Urothelium cell line (cell line): ENCODE measurements at places on chromosomes 3 and 15.

DNA sequence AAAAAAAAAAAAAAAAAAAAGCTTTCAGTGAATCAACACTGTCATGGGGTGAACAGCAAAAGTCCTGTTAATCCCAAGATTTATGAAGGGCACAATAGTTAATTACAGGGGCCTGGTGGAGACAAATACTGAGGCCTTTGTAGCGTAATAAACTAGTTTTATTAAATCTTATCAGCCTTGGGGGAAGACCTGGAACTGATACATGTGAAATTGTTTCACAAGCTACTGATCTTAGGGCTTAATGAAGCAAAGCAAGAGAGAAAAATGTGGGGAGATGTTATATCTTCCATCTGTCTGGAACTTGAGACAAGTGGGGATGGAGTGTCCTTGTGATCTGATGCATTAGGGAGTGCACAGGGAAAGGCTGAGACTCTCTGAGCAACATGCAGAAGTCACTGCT is 47.9 kb upstream of the OSBPL11 start:
- no peak for DNase-seq

DNA sequence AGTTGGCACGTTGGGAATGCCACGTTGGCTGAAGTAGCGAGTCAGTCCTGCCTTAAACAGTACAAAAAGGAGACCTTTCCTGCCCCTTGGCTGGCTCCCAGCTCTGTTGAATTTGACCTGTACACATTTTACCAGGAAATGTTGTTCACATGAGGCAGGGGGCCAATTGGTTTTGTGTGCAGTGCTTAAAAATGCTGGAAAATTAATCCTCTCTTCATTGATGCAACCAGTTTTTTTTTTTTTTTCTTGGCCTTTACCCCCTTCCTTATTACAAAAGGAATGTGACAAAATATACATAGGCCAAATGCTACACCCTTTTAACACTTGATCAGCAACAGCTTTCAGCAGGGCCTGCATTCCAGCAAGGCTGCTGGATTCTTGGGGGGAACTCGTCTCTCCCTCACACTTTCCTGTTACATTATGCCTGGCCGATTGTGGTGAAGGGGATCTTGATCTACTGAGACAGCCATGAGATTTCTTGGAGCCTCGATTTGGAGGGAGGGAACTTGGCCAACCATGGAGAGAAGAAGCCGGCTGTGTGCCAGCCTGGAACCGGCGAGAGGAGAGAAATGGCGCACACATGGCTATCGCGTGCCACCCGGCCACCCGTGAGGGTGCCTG is 93.1 kb downstream of the DNASE1L3 start:
- no peak for DNase-seq

- DNase-seq = no peak
These were observed 752.9 kb upstream of the ARPP21 start for GRCh38 chr3:34886443-34886842.

DNA sequence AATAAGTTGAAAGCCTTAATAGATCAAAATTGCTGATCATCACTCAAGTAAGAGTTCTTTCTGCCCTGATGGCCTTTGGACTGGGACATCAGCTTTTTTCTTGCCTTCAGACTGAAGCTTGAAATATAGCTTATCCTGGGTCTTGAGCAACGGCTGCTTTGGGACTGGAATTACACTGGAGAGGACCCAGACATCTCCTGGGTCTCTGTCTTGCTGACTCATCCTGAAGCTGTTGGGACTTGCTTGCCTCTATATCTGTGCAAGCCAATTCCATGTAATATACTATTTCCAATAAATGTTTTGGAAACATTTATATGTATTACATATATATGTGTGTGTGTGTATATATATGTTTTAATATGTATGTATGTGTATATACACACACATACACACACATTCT is 260.2 kb downstream of the PDZRN3 start:
- no peak for DNase-seq

DNA sequence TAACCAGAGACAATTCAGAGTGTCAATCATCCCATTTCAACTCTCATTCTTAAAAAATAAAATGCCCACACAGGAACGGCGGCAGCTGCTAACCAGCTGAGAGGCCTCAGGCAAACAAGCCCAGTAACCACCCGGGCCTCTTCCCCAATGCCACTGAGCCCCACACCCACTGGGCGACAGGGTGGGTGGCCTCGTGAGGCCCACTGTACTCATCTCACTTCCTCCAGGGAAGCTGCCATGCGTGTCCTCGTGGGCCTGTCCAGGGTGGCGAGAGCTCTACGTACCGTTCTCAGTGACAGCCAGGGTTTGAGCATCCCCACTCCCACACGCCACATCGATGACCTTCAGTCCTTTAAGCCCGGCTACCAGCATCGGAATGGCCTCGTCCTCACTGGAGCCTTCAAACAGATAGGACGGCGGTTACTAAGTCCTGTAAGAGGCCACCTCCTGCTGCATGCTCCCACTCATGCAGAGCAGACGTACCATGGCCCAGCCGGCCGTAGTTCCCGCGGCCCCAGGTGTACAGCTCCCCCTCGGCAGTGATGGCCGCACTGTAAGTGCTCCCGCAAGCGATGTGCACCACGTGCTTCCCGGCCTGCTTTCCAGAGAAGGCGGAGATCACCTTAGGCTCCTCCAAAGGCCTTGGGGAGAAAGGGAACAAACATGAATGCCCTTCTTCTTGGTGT is 56.5 kb downstream of the HERC2 start:
- no peak for DNase-seq

DNA sequence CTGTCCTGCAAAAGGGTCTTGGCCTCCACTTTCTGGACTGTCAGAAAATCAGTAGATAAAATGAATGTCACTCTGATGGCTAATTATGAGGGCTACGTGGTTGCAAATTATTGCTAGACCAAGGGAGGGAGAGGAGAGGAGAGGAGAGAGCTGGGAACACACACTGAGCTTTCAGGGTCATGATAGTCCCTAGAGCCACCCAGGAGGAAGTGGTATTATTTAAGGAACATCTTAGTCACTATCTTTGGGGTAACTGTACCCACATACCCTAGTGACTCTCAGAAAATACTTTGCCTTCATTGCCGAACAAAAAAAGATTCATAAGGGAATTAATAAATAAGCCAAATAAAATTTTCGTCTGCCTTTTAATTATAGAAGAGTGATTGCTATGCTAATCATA is 642.3 kb upstream of the CFAP20DC start:
- no peak for DNase-seq

DNA sequence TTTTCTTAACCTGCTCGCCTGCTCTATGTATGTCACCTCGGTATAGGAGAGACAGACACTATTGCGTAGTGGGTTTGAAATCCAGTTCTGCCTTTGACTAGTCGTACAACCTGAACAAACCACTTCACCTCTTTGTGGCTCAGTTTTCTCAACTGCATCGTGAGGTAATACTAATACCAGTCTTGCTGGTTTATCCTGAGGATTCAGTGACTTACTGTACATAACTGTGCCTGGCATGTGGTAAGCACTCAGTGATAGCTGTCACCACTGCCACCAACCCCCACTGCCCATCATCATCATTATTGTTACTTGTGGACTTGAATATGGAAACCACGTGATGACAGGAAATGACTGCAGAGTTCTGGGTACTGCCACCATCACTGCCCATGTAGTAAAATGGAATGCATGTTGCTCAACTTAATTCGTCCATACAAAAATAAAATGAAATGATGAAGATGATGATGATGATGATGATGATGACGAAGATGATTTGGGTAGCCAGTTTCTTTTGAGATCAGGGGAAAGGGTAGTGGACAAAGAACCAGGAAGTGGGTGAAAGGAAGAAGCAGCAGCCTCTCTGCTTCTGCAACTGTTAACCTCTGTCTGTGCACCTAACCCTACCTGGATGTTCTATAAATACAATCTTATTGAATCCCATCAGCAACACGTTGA is 228.1 kb downstream of the FEZF2 start:
- DNase-seq = no peak

DNA sequence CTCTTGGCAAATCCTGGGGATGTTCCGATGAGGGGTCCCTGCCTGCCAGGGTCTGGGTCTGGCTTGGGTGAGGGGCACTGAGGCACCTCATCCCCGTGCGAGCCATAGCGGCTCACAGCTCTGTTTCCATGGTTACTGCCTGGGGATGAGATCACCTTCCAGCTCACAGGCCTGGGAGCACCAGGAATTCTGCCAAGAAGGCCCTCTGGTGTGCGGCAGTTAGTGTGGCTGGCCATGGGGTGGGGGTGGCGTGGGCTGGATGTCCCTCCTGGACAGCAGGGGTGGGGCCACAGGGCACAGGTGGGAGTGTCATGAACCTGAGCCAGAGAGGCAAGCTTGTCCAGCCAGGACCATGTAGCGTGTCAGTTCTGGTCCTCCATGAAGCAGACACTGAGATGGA is 22.1 kb upstream of the PRR23E start:
- DNase-seq = peak; percentile 89

DNA sequence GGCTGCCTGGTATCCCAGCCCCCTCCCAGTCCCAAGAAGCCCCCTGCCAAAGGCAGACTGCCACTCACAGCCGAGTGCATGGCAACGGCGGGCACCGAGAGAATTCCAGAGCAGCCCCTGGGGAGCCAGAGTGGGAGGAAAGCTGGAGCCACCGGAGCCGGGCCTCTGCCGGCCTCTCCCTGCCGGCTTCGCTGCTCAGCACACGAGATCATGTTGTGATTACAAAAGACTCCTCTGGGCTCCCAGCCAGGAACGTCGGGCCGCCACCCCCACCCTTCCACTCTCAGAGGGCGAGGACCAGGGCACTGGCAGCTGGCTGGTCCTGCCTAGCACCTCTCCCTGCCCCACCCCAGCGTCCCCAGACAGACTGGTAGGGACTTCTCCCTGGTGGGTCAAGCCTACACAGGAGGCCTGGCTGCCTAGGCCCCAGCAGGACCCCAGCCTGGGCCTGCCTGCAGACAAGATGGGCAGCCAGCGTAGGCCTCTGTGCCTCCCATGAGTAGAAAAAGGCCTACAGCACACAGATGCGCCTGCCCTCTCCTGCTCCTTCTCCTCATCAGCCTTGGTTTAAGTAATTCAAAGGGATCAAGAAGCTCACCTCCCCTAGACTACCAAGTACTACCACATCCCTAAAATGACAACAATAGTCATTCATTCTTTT is at the start of gene CCDC9B:
TSS of gene CCDC9B (minus strand) at position 200 of the 661 bp plus-strand sequence. CDS start at position 80, 120 bp downstream.
- DNase-seq = peak; percentile 87

DNA sequence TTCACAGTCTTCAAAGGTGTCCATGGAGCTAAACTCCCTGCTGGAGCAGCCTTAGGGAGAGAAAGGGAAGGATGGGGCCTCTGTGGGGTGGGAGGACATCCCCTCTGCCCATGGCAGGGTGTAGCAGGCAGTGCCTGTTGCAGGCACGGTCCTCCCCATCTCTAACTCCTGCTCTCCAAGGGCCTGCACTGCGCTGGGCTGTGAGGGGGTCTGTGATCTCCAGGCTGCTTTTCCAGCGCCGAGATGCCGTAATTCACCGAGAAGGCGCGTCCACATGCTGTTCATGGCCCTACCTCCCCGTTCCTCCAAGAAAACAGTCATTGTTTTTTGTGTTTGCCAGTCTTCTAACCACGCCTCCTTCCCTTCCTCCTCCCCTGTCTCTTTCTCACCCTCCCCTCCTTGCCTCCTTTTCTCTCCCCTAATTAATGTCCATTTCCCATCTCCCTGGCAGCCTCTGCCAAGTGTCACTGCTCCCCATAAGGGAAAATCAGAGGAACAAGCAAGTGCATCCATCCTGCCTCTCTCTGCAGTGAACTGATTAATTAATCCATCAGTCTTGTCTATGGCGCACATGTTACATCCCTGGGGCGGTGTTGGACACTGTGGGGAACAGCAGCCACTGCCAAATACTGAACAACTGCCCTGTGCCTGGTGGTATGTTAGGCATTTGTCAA is 17.7 kb upstream of the LAMP3 start:
- DNase-seq = no peak

- no peak for DNase-seq
These were observed 11.7 kb downstream of the ATP2C1 start for GRCh38 chr3:130905551-130905950.

DNA sequence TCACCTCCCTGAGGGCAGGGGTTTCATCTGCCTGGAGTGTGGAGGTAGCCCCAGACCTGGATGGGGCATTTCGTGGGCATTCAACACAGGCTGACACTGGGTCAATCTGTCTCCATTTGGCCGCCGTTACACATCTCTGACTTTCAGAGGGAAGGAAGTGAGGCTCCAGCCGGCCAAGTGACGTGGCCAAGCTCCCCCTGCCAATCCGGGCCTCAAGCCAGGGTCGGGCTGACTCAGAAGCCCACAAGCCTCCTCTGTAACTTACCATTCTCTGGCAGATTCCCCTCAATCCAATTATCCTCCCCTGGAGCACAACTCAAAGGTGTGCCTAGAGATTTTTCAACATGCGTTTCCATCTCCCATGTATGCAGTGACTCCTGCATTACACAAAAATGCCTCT is 227.6 kb downstream of the KLF13 start:
- peak; percentile 14 for DNase-seq

- no peak for DNase-seq
These were observed 417.6 kb upstream of the CDIN1 start for GRCh38 chr15:36161771-36162212.

- no peak for DNase-seq
These were observed 29.0 kb downstream of the XYLB start for GRCh38 chr3:38375488-38376097.

DNA sequence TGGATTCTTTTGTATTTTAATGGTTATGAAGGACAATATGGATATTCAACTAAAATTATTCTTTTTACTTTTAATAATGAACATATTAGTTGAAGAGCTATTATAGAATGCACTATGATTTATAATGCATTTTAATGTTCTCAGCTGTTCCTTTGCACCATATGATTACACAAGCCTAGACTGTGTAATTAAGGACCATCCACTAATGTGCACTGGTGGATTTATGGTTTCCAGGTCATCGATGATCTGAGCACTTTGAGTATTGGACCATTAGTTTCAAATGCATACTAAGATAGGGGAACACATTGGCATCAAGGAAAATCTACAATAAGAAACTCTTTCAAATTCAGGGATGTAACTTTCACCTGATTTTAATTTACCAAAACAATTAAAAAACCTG is 16.8 kb downstream of the LRRN1 start:
- DNase-seq = no peak

GRCh38 chr3:94709249-94709902 is 646.5 kb downstream of the NSUN3 start:
- DNase-seq = no peak

- DNase-seq = peak; percentile 79
These were observed 38.8 kb upstream of the CLDN18 start for GRCh38 chr3:137970914-137971831.

- DNase-seq = no peak
These were observed 68.7 kb downstream of the AP4E1 start for GRCh38 chr15:50977162-50977561.

GRCh38 chr3:65776081-65776480 is 262.6 kb downstream of the MAGI1 start:
- no peak for DNase-seq

- DNase-seq = no peak
These were observed 721 bp downstream of the ATR start for GRCh38 chr3:142577696-142578328.
